HepG2 (cell line): ENCODE measurements at places on chromosomes 6 and 20. TPM values are rescaled to one million over a fixed set of nuclear protein-coding genes. Genes with fewer than 3 reads are reported as not detected.

The RNF114 gene
- 119 and 137 TPM in 2 replicates for total RNA-seq

The TBX18 gene
- total RNA-seq, result not detected in 2 replicates

The SNX9 gene
- total RNA-seq, result 21.9 and 27.7 TPM in 2 replicates

The TP53INP2 gene
- 5.2 and 10.1 TPM in 2 replicates for total RNA-seq

The SLC17A4 gene
- 0.07 TPM in 2 replicates for total RNA-seq

The NFS1 gene
- total RNA-seq, result 88.1 and 94.4 TPM in 2 replicates

- H3K27me3 ChIP-seq, result peaks cover 60% of the 10 kb centered on the region
- H3K27ac ChIP-seq, result no peak overlapping the region
- no peaks in the 10 kb centered on the region for H3K36me3 ChIP-seq
- H3K4me3 ChIP-seq, result peak overlapping the region; percentile 86
Measured at GRCh38 chr6:125746731-125747588, 2.5 kb upstream of the HEY2 start.

GRCh38 chr20:24488800-24489175 is 19.4 kb downstream of the SYNDIG1 start:
- H3K36me3 ChIP-seq, result no peaks in the 10 kb centered on the region
- no peak for DNase-seq
- no peak overlapping the region for H3K4me3 ChIP-seq
- no peaks in the 10 kb centered on the region; the same call in 1 of the 2 replicates for H3K27me3 ChIP-seq
- no peaks in the 10 kb centered on the region for H3K4me1 ChIP-seq

DNA sequence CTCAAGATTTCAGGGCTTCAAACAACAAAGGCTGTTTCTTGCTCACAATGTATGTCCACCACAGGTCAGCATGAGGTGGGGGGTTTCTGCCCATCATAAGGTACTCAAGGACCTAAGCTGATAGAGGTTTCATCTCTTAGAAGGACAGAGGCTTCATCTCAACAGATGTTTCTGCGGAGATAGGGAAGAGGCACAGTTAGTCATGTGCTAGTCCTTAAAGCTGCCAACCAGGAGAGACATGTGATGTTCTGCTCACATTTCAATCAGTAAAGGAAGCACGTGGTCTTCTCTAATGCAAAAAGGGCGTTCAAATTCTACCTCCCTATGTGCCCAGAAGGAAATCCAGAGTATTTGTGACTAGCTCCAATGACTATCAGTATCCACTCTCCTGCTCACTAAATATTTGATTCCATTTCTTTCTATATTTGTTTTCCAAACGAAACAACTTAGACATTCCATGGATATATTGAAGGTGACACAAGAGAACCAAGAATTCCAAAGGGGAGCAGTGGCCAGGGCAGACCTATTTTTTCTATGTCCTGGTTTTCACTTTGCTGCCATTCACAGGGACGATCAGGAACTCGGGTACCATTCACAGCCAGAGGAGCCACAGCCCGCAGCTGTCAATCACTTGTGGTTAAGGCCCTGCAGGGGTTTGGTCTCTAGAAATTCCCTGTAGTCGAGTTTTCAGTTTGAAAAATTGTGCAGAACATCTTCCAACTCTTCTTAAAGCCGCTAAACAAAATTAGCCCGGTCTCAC is 173.2 kb upstream of the FOXA2 start:
- H3K36me3 ChIP-seq, result no peaks in the 10 kb centered on the region
- DNase-seq, result no peak
- H3K27ac ChIP-seq, result no peak overlapping the region
- H3K27me3 ChIP-seq, result peaks cover 4% of the 10 kb centered on the region
- no peak overlapping the region for H3K4me3 ChIP-seq

DNA sequence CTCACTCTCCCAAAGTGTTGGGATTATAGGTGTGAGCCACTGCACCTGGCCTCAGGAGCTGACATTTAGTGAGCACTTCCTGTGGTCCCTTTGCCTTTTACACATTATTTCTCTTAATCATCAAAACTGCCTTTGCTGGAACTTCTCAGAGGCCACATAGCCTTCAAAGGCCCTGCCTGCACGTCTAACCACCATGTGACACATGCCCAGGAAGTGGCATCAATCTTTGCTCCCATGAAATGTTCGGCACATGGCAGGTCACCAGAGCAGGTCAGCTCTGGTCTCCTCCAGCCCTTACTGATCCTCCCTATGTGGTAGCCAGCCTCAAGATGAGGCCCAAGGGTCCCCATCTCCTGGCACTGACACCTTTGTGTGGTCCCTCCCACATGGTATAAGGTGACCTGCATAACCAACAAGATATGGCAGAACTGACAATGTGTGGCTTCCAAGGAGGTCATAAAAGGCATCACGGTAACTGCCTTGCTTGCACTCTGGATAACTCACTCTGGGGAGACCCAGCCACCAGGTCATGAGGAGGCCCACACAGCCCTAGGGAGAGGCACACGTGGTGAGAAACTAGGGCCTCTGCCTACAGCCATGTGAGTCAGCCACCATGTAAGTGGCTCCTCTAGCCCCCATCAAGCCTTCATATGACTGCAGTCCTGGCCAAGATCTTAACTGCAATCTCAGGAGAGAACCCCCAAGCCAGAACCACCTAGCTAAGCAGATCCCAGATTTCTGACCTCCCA is 28.8 kb upstream of the HMGA1 start:
- no peak overlapping the region for H3K4me3 ChIP-seq
- peaks cover under 1% of the 10 kb centered on the region; the same call in 1 of the 2 replicates for H3K4me1 ChIP-seq
- no peak overlapping the region for H3K27ac ChIP-seq
- peaks cover 27% of the 10 kb centered on the region for H3K27me3 ChIP-seq
- DNase-seq, result no peak
- H3K36me3 ChIP-seq, result no peaks in the 10 kb centered on the region

DNA sequence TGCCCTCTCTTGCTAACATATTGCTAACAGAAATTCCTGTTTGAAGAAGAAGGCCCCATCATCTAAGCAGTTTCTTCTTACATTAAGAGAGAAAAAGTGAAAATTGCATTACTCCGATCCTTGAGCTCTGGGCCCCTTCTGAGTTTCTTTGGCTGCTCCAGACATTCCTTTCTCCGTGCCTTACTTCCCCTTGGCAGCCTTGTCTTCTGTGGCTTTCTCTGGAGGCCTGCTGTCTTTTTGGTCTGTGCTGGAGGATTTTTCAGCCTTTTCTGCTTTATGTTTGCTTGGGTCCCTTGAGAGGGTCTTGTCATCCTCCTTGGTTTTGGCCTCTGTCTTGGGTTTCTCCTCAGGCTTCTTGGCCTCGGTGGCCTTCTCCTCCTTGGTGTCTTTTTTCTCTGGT is 378.8 kb upstream of the CHD6 start:
- H3K27ac ChIP-seq, result no peak overlapping the region
- H3K4me3 ChIP-seq, result no peak overlapping the region
- H3K4me1 ChIP-seq, result no peaks in the 10 kb centered on the region
- DNase-seq, result no peak

DNA sequence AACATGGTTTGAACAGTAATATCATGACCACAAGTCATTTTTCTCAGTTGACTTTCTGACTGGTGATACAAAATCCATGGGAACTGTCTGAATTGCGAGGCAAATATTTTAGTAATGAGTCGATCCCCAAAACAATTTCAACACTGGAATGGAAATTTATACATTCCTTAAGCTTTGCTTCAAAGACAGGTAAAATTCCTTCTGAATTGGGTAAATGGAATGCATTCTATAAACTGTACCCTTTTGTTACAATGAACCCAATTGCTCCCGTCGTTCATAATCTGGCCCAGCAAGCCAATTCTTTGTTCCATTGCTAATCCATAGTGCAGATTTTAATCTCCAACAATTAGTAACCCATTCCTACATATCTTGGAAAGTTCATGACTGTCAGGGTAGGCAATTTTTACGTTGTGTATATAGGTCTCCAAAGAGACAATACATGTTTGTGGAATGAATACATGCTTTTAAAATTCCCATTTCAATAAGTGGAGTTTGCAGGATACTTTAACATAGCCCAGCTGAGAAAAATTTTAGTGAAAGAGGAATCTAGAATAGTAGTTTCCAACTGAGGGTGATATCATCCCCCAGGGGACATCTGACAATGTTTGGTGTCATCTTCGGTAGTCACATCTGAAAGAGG is 32.7 kb downstream of the CYP24A1 start:
- no peaks in the 10 kb centered on the region for H3K36me3 ChIP-seq
- H3K27me3 ChIP-seq, result no peaks in the 10 kb centered on the region
- peak; percentile 96 for DNase-seq
- no peak overlapping the region for H3K4me3 ChIP-seq
- H3K4me1 ChIP-seq, result peaks cover 45% of the 10 kb centered on the region
- H3K27ac ChIP-seq, result peak overlapping the region; percentile 55

GRCh38 chr6:161740486-161740885 is 466.6 kb upstream of the AGPAT4 start:
- no peaks in the 10 kb centered on the region for H3K27me3 ChIP-seq
- H3K36me3 ChIP-seq, result no peaks in the 10 kb centered on the region
- no peak overlapping the region for H3K4me3 ChIP-seq
- H3K4me1 ChIP-seq, result no peaks in the 10 kb centered on the region

DNA sequence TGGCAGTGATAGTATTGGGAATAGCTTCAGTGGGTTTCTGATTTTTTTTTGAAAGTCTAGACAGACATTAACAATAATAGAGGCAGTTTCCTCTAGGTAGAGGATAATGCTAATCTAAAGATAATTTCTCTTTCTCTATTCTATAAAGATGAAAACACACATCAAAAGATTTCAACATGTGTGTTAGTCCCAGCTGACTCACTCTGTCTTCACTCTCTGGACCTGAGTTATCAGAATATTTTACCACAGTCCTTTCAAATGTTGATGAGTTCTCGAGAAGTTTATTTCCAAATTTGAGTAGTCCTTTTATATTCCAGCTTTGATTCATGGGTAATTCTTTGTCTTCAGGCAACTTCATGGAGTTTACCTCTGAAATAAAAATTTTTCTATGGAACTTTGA is 17.1 kb downstream of the RPRD1B start:
- H3K4me1 ChIP-seq, result peaks cover 26% of the 10 kb centered on the region
- no peak overlapping the region for H3K4me3 ChIP-seq
- H3K36me3 ChIP-seq, result peaks cover 83% of the 10 kb centered on the region
- no peak overlapping the region for H3K27ac ChIP-seq

GRCh38 chr20:9204979-9205378 is 136.1 kb downstream of the PLCB4 start:
- H3K27me3 ChIP-seq, result peaks cover 3% of the 10 kb centered on the region; the same call in 2 of the 3 replicates
- no peak for DNase-seq
- no peak overlapping the region for H3K4me3 ChIP-seq
- H3K4me1 ChIP-seq, result no peaks in the 10 kb centered on the region
- H3K27ac ChIP-seq, result no peak overlapping the region
